GM12865 (cell line): ENCODE measurements at places on chromosomes 11 and 22.

DNA sequence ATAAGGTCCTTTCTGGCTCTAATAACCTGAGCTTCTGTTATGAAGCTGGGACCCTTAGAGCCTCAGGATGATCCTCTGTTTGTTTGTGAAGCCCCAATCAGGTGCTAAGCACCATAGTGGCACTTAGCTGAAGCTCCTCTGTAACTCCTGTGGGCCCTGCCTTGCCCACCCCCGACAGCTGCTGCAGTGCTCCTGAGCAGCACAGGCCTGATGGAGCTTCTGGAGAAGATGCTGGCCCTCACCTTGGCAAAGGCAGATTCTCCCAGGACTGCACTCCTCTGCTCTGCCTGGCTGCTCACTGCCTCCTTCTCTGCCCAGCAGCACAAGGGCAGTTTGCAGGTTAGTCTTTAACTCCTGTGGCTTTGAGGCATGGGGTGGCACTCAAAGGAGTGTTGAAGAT, 19.0 kb upstream of the CCDC134 start:
- no peak for DNase-seq

DNA sequence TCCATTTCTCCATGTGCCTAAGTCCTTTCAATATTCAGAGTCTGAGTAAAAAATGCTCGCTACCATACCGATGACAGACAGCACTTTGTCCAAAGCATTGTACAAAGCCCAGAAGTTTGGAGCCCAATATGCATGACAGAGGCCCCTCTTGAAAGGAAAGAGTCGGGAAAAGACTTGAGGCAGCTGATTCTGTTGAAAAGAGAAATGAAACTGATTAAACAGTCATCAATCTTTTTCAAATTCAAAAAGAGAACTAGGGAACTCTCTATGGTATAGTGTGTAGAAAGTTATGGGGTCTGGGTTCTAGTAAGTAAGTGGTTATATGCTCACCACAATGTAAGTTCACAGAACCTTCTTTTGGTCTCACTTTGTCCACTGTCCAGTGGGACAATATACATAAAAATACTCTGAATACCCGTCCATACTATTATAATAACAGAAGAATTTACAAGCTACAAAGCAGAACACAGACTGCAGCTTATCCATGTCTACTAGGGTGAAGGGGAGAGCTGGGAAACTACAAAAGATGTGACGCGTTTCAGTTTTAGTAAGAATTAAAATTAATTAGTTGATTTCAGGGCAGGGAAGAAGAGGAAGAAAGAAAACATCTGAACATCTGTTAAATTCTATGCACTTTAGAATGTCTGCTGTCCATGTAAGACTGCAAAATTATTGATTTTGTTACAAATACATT, 26.7 kb downstream of the ALG8 start:
- DNase-seq = peak; percentile 17

DNA sequence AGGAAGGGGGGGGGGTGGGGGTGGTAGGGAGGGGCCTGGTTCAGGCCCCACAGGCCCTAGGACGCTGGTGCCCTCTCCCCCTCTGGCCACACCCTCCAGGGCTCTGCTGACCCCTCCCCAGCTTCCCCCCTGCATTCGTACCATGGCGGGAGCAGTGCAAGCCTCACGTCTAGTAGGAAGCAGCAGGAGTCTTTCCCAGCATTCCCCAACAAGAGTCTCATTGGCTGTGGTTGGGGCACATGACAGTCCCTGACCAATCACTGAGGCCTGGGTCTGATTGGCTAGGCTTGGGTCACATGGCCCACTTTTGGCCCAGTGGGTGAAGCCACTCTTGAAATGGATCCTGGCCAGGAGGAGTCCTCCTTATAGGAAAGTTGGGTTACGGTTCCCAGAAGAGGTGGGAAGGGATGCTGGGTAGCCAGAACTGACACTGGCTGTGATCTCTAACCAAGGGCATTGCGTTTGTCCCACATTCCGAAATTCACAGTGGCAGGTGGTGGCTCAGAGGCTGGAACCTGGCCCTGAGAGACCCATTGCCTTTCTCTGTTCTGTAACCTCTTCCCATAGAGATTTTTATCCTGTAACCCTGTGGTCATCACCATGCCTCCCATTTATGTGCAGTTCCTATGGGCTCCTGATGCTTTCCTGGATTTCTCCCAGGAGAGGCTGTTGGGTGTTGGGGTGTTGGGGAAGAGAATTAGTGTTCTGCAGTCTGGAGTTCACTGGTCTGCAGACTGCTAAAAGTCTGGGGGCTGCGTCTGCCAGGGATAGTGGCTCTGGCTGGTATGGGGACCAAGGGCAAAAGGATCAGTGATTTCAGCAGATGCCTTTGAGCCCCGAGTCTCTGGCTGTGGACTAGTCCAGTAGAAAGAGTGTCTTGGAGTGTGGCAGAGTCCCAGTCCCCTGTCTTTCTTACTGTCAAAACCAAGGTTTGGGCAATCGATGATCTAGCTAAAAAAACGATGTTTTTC, 58.9 kb upstream of the MYEOV start:
- DNase-seq = no peak

GRCh38 chr11:44310206-44310462, 195 bp upstream of the ALX4 start:
- no peak for DNase-seq

GRCh38 chr11:15318814-15319213, 204.1 kb downstream of the INSC start:
- DNase-seq = no peak

DNA sequence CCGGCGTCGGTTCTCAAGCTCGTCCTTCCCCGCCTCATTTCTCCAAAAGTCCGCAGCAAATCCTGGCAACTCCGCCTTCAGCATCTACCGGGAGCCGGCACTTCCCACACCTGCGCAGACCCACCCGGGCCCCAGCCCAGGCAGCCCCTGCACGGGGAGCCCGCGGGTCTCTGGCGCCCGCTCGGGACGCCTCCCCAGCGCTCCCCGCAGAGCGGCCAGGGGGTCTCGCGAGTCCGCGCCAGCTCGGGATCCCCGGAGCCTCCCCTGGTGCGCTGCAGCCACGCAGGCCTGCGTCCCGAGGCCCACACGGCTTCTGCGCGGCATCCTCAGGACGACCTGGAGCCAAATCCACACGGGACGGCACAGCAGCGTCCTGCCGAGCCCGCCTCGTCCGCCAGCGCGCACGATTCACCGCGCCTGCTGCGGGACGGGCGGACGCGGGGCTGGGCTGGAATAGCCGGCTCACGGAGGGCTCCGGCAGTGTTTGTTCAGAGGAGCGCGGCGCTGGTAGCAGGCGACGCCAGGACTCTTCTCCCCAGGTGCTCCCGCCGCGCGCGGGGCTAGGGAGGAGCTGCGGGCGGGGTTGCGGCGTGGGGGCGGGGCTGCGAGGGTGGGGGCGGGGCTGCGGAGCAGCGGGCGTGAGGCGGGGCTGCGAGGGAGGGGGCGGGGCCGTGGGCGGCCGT, 816 bp upstream of the PHRF1 start:
- no peak for DNase-seq

GRCh38 chr11:64670975-64671374, 52.0 kb downstream of the NRXN2 start:
- no peak for DNase-seq

DNA sequence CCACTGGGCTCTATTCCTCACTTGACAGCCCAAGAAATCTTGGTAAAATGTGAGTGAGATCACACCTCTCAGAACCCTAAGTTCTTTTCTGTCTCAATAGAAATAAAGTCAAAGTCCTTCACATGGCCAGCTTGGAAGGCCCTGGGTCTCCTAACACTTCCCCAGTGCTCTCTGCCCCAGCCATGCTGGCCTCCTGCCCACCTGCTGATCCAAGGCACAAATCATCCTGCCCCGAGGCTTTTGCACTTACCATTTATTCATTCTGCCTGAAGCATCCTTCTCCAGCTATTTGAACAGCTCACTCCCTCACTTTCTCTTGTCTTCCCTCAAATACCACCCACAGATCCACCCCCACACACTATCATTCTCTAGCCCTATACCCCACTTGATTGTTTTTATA, 26.4 kb downstream of the ISX start:
- DNase-seq = no peak

- DNase-seq = no peak
These were observed 49.7 kb downstream of the LIF start for GRCh38 chr22:30196880-30197336.

DNA sequence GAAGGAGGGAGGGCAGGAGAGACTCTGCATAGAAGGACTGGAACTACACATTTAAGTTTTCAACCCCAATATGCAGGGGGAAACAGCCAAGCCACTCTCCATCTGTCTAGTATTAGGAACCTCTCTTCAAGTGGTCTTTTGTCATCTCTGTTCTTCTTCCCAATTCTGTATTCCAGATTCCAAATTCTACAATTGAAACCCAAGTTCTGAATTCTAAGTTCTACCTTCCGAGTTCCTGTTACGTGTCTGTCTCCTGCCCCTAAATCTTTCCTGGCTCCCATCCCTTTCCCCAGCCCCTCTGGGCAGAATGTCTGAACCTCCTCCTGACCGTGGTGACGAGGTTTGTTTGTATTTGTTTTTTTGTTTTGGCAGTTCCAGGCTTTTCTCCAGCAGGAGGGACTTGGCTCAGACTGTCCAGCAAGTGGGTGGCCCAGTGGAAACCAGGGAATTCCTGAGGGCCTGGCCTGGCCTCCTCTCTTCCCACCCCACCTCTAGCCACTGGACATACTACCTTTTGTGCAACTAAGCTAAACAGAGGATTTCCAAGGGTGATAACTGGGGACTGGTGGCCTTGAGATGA, 1.6 kb upstream of the THOC5 start:
- DNase-seq = no peak

- DNase-seq = no peak
These were observed 60.1 kb downstream of the FBLN1 start for GRCh38 chr22:45562537-45563361.

DNA sequence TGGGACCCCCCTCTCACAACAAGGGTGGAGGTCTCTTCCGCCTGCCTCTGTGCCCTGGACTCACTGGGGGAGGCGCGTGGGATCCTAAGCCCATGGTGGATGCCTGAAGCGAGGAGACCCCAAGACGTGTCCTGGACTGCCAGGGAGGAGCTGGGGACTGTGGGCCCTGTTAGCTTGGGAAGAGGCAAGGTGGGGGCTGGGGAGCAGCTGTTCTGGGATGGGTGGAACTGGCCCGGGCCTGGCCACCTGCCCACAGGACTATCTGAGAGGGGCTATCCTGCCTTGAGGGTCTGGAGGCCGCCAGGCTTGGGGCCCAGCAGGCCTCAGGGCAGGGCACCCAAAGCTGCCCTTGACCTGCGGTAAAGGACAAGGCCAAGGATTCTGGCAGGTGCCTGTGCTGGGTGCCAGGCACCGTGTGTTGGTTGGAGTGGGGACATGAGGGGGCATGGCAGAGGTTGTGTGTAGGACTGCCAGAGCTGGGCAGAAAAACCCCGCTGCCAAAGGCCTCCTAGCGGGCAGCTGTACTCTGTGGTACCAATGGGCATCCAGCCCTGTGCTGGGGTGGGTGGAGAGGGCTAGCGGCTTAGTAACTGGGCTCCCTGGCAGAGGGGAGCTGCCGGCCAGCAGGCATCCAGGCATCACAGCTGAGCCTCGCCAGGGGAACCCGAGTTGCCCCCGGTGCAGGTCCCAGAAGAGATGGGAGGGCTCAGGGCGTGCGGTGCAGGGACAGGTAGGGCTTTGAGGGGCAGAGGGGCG, 670 bp downstream of the LSP1 start:
- peak; percentile 29 for DNase-seq

- peak; percentile 3 for DNase-seq
These were observed 92.5 kb downstream of the TMPRSS5 start for GRCh38 chr11:113613619-113614018.

DNA sequence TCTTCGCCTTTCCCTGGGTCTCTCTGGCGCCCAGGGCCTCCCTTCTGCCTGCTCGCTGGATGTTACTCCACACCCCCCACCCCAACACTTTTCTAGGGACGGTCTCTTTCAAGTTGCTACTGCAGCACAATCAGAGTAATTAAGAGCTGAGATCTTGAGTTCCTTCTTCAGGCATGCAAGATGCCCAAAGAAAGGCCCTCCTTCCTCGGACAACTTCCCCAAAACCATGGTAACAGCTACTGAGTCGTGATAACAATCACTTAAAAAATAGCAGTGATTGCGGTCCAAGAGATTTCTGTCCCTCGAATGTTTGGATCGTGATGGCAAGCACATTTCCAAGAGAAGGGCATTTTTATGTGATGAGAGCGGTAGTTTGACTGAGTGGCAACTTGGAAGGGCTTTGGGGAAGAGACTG, 638 bp upstream of the TENM4 start:
- no peak for DNase-seq

DNA sequence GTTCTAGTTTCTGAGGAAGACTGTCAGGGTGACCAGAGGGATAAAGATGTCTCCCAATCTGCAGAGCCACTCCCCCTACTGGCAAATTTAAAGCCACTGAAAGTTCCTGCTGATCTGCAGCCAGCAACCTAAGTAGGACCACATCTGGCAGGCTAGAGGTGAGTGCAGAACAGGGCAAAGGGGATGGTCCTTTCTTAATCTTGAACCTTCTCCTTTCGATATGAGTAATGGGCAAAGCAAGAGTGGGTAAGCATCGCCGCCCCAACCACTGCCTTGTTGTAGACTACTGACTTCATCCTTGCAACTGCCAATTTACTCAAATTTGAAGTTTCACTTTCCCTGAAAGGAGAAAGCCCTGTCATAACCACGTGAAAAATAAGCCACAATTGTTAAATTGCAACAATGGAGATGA, 30.7 kb downstream of the SCUBE2 start:
- DNase-seq = peak; percentile 95

GRCh38 chr11:59154610-59155009, 12.0 kb downstream of the FAM111A start:
- DNase-seq = no peak

DNA sequence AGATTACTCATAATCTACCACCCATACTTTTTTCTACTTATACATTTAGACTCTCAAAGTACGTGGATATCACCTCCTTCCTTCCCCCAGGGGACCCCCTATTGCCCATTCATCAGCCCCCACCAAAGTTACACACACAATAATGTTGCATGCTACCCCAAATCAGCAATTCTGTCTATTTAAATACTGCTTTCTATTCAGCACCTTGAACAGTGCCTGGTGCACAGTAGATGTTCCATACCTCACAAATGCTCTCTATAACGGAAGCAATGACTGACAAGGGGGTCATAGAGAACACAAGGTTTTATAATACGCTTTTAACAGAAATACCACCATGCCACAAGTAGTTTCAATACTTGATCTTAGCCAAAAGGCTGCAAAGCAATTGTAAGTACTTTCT, 370.7 kb downstream of the MIAT start:
- DNase-seq = no peak

- DNase-seq = peak; percentile 97
These were observed at the start of gene CEP57 for GRCh38 chr11:95790123-95790932. CEP57 (plus strand) TSS chr11:95790498; CDS start chr11:95790699, 201 bp downstream.

DNA sequence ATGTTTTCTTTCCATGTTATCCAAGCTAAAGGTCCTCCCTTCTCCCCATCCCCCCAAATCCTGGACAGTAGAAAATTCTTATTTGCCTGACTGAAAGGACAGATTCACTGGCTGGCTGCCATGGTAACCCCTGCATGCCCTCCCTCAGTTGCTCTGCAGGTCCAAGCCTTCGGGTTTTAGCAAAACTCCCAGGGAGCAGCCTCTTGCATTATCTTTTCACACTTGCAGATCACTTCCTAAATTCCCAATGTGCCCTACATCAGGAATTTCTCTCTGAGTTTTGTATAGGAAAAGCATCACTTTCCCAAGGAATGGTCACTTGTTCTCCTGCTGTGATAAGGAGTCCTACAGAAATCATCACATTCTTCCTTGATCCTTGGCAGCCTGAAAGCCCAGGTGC, 75.0 kb upstream of the TENM4 start:
- DNase-seq = no peak

GRCh38 chr11:95734009-95734572, 55.5 kb downstream of the FAM76B start:
- no peak for DNase-seq
